ENCODE measurements at places on chromosomes 6 and 20.
A peak's percentile ranks its signal among the peaks of the same experiment; 100 is the strongest.

- DNase-seq, result no peak
Measured at GRCh38 chr6:133630651-133631050, 258.3 kb upstream of the TCF21 start.

DNA sequence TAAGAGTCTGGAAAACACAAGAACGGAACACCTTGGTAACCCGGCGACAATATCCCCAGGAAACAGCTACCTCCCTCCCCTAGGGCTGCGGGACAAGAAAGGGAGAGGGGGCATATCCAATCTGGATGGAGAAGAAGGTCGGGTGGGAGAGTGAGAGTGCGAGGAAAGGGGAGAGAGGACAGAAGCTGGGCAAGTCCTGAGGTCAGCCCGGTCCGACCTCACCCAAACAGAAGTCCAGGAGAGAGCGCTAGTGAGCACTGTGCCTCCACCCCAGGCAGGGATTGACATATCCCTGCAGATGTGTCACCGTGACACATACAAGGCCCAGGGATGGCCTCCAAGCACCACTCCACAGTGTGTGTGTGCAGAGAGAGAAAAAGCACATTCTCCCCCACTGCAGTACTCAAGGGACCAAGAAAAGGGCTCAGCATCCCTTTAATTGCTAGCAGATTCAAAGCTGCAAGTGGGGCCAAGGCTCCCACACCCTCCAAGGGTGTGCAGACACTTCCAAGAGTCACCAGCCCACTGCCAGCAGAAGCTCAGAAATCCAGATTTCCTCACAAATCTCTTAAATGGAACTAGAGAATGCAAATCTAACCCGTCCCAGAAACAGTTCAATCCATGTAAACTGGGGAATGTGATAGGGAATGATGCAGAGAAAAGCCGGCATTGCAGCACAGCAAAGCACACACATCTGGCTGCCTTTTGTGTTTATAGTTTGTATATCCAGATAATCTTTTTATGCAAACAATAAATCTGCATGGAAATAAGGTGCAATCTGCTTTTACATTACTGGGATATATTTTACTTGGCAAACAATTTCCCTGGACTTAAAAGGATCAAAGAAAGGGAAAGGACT, 3.1 kb downstream of the PXDC1 start:
- DNase-seq, result peak; percentile 66

DNA sequence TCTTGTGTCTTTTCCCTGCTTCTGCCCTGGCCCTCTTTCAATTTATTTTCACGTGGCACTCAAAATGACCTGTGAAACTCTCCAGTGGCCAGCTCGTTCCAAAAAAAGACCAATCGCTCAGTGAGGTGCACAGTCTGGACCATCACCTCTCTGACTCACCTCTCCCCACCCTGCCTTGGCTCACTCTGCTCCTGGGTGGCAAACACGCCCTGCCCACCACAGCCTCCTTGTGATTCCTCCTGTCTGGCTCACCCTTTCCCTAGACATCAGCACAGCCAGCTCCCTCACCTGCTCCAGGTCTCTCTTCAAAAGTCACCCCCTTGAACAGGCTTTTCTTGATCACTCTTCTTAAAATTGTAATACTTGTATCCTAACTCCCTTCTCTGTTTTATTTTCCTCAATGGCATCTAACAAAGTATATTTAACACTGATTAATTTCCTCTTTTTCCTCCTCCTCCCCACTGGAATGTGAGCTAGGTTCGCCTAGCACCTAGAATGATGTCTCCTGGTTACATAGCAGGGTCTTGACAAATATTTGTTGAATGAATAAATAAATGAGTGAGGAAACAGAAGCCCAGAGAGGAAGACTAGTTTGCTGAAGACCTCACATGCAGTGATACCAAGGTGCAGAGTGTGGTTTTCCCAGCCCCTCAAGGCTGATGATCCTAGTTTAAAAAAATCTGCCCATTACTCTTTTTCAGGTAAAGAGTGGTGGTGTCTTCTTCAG, 109.0 kb downstream of the GJA10 start:
- no peak for DNase-seq

- no peak for DNase-seq
Measured at GRCh38 chr6:72849346-72849745, 227.5 kb downstream of the KCNQ5 start.

DNA sequence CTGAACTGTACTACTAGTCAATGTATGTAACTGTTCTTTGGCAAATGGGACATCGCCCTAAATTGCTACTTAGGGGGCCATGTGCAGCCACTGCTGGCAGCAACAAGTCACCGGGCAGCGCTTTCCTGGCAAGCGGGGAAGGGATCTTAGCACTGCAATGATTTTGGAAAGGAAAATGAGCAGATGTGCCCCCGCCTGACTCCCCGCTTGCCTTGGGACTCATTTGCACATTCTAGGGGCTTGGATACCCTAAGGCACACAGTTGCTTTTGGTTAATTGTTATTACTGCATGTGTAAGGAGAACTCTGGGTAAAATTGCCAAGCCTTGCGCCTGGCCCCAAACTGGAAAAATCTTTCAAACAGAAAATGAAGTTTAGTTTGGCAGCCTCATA, 32.2 kb downstream of the CD83 start:
- DNase-seq, result no peak

Measured in GM10248 (cell line).